Osteocyte (in vitro differentiated cells): ENCODE measurements at places on chromosomes 11 and 22. TPM values are rescaled to one million over a fixed set of nuclear protein-coding genes. Genes with fewer than 3 reads are reported as not detected.

DNA sequence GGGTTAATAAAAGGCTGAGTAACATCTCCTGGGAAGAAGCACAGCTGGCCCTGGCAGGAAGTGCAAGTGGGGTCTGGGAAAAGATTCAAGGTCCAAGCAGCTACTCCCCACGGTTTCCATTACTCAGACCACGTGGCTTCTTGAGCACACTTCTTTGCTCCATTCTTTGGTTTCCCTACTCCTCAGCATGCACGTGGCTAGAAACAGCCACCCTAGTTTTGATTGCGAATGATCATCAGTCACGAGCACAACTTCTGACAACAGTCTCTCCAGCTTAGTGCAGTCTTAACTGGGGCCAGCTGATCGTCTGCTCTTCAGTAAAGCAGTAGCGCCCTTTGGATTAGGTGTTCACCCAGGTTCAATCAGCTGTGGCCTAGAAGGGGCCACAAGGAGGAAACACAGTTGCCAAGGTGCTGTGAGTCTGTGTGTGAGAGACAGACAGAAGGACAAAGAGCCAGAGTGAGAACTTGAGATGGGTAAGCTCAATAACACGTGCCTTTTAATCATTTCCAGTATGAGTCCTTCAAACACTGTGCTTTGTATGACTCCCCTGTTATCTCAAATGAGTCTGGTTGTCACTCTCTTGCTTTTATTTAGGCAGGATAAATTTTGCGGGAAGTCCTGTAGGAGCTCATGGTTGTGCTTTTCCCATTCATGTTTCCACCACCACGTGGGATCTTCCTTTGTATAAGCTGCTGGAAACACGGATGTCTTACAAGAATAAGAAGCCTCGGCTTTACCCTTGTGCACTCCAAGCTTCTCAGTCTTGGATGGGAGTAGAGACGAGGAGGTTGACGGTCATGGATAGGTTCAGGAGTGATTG is 901 bp upstream of the PARVA start:
- peak overlapping the region; percentile 88 for H3K27ac ChIP-seq
- peak overlapping the region; percentile 75 for H3K4me3 ChIP-seq
- no peaks in the 10 kb centered on the region for H3K36me3 ChIP-seq
- DNase-seq: no peak
- peaks cover 47% of the 10 kb centered on the region for H3K4me1 ChIP-seq
- H3K27me3 ChIP-seq: no peaks in the 10 kb centered on the region

Gene NUP98
- total RNA-seq: 68.9 and 71.0 TPM in 2 replicates

DNA sequence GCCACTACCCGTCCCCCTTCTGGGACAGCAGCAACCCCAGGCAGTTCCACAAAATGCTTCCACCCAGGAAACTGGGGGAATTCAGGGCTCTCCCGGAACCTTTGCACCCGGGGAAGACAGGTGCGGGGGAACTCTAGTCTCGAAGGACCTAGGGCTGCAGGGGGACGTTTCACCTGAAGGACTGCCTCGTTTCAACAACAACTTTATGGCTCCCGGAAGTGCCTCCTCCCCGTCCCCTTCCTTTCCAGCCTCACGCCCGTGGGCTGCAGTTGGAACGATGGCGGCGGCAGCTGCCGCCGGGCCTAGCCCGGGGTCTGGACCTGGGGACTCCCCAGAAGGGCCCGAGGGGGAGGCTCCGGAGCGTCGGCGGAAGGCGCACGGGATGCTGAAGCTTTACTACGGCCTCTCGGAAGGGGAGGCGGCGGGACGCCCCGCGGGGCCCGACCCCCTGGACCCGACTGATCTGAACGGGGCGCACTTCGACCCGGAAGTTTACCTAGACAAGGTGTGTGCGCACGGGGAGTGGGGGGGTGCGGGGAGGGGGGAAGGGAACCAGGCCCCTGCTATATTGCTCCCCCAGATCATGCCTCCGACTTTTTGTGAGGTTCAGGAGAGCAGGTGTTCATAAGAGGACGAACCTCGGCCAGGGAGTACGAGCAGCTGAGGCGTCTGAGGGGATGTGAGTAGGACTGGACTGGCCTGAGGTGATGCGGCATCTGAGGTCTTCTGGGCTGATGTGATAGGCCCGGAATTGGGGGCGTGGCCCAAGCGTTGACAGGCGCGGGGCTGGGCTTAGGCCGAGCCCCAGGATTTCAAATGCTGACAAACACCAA is at the start of gene VPS51:
Gene VPS51, plus strand, starts transcription at position 241 of the 833 bp plus-strand sequence. Its CDS starts 37 bp downstream, at position 278.
- H3K4me3 ChIP-seq: peak within 1 kb of the TSS; percentile 87
- peak; percentile 91 for DNase-seq
- peak within 1 kb of the TSS; percentile 95 for H3K27ac ChIP-seq
- H3K27me3 ChIP-seq: no peaks in the 10 kb centered on the region

- no peak for DNase-seq
- H3K27ac ChIP-seq: no peak overlapping the region
- no peak overlapping the region for H3K4me3 ChIP-seq
- H3K36me3 ChIP-seq: no peaks in the 10 kb centered on the region
- no peaks in the 10 kb centered on the region for H3K27me3 ChIP-seq
Observed at GRCh38 chr11:11157185-11157584, 195.9 kb downstream of the CSNK2A3 start.

GRCh38 chr22:19303785-19304184 is 12.3 kb upstream of the CLTCL1 start:
- no peaks in the 10 kb centered on the region for H3K4me1 ChIP-seq
- H3K27ac ChIP-seq: no peak overlapping the region
- H3K27me3 ChIP-seq: no peaks in the 10 kb centered on the region

Gene CHRNA10
- 0.94 and 1.1 TPM in 2 replicates for total RNA-seq

DNA sequence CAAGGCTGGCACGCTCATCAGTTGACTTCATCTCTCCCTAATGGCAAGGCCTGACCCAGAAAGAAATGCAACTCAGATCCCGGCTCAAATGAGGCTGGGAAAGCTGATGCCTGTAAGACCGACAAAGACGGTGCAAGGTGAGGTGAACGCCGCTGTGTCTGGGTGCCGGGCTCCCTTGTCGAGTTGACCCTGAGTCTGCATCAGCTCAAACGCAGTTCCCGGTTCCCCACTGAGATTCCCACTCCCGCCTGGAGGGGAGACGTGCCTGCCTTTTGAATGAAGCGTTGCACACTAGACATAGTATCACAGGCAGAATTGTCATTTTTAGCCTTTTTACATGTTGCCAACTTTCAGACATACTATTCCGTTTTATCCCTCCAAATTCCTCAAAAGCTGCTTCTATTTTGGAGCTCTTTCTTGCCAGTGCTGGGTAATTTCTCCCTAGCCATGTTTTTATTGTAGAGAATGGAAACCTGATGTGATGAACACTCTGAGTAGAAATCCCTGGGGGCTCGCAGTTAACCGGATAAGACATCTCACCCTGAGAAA is 831 bp upstream of the TP53AIP1 start:
- H3K27ac ChIP-seq: no peak overlapping the region
- H3K4me1 ChIP-seq: no peaks in the 10 kb centered on the region
- DNase-seq: no peak
- no peak overlapping the region for H3K4me3 ChIP-seq

DNA sequence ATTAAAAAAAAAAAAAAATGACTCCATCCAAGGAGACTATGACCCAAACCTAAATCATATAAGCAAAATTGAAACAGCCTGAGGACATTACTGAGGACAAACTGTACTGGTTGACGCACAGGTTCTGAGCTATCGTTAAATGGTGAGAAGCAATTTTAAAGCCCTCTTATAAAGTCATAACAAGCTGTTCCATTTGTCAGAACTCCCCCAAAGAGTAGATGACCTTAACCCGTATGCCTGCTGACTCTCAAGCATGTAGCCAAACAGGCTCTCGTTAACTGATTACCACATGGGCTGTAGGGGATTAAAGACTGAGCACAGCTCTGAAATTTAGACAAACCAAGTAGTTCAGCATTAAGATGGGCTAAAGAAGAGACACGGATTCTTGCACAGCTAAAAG is 2.2 kb downstream of the CRYAB start:
- H3K4me1 ChIP-seq: peaks cover 36% of the 10 kb centered on the region
- H3K27me3 ChIP-seq: no peaks in the 10 kb centered on the region
- H3K27ac ChIP-seq: no peak overlapping the region
- H3K4me3 ChIP-seq: no peak overlapping the region
- no peak for DNase-seq
- H3K36me3 ChIP-seq: no peaks in the 10 kb centered on the region

Gene ARRB1
- 11.3 and 13.2 TPM in 2 replicates for total RNA-seq

GRCh38 chr11:119249671-119250010 is 43.5 kb downstream of the CBL start:
- H3K4me1 ChIP-seq: no peaks in the 10 kb centered on the region
- no peak for DNase-seq
- H3K36me3 ChIP-seq: peaks cover 11% of the 10 kb centered on the region
- H3K4me3 ChIP-seq: no peak overlapping the region
- H3K27ac ChIP-seq: no peak overlapping the region
- H3K27me3 ChIP-seq: no peaks in the 10 kb centered on the region

DNA sequence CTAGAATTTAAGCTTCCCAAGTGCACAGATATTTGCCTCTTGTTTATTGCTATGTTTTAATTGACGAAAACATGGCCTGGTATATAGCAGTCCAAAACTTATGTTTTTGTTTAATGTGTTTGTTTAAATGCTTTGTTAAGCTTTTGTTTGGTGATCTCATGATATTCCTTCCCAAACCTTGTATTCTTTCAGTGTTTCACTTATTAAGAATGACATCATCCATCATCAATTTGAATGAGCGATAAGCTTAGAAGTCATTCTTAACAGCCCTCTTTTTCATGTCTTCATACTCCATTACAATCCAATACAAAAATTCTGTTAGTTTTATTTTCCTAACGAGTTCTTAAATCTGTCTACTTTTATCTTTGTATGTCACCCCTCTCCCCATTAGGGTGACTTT is 206.0 kb downstream of the DYNC2H1 start:
- DNase-seq: no peak
- no peak overlapping the region for H3K27ac ChIP-seq
- H3K4me1 ChIP-seq: no peaks in the 10 kb centered on the region
- H3K27me3 ChIP-seq: no peaks in the 10 kb centered on the region

DNA sequence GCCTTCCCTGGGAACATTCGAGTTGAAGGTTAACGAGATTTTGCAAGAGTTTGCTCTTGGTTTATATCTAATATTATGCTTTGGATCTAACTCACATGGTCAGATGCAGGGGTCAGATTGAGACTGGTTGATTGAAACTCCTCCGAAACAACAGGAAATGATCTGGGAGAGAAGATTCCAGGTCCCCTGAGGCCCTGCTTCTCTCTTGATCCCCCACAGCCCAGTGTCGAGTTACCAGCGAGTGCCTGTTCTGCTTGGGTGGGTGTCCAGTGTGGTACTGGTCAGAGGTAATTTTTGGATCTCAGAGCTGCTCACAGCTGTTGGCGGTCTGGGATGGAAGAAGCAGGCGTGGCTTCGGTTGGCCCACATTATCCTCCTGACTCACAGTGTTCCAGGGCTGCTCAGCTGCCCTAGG is 9.2 kb downstream of the FBLN1 start:
- H3K27ac ChIP-seq: peak overlapping the region; percentile 94
- no peak for DNase-seq
- peak overlapping the region; percentile 8 for H3K4me3 ChIP-seq
- no peaks in the 10 kb centered on the region for H3K27me3 ChIP-seq
- H3K36me3 ChIP-seq: no peaks in the 10 kb centered on the region

DNA sequence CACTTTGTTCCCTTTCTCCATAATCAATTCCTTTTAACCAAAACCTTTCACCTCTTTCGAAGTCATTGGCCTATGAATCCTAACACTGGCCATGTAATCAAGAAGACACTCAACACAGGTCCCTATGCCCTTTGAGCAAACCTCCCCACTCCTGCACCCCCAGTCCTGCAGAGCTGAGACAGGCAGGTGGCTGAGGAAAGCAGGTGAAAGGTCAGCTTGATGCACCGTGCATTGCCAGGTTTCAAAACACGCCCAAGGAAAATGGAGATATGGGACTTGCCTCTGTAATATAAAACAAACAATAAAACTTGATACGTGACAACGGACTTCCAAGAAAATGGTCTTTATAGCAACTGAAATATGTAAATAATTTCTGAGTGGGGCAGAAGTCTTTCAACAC is 10.6 kb downstream of the CPT1A start:
- DNase-seq: no peak
- H3K27ac ChIP-seq: no peak overlapping the region
- peaks cover 28% of the 10 kb centered on the region for H3K36me3 ChIP-seq
- no peak overlapping the region for H3K4me3 ChIP-seq
- H3K27me3 ChIP-seq: no peaks in the 10 kb centered on the region
- peaks cover 26% of the 10 kb centered on the region for H3K4me1 ChIP-seq

DNA sequence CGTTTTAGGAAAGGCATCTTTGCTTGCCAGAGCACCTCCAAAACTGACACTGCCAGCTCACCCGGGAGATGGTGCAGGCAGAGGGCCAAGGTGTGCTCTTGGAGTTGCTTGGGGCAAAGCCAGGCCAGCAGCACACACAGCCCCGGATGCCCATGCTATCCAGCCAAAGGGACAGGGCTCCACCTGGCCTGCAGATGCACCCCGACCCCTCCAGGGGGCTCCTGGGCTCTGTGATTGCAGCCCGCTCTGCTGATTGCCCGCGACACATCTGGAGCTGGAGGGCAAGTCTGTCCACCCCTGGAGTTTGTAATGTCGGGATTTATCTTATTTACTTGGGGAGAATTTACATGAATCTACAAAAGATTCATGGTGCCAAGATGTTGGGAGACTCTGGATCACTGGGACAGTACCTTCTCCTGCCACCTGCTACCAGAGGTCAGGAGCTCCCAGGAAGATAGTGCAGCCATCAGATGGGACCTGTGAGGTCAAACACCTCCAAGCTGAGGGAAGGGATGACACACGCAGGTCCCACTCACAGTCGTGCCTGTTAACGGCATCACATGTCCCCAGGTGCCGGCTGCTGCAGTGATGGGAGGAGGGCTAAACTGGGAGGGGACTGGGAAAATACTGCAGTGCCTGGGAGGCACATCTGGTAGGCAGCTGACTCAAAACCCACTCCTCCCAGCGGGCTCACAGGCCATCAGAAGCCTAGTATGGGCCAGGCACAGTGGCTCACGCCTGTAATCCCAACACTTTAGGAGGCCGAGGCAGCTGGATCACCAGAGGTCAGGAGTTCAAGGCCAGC is 17.2 kb downstream of the CBX7 start:
- H3K4me3 ChIP-seq: no peak overlapping the region
- no peaks in the 10 kb centered on the region for H3K27me3 ChIP-seq
- H3K4me1 ChIP-seq: peaks cover 17% of the 10 kb centered on the region
- peak; percentile 87 for DNase-seq
- H3K27ac ChIP-seq: no peak overlapping the region

Gene SCGB2A2
- total RNA-seq: not detected in 2 replicates

Gene CALCA
- not detected in 2 replicates for total RNA-seq

Gene PANX3
- not detected in 2 replicates for total RNA-seq

- DNase-seq: no peak
- peaks cover 3% of the 10 kb centered on the region for H3K4me1 ChIP-seq
- H3K4me3 ChIP-seq: no peak overlapping the region
- no peaks in the 10 kb centered on the region for H3K27me3 ChIP-seq
Observed at GRCh38 chr11:47241841-47242301, 6.7 kb downstream of the ACP2 start.

GRCh38 chr22:35445933-35446332 is 46.0 kb downstream of the MCM5 start:
- no peak for DNase-seq
- no peaks in the 10 kb centered on the region for H3K27me3 ChIP-seq
- H3K27ac ChIP-seq: peak overlapping the region; percentile 34
- H3K4me1 ChIP-seq: peaks cover 25% of the 10 kb centered on the region
- H3K4me3 ChIP-seq: no peak overlapping the region
